ENCODE measurements at places on chromosomes 1 and 21. TPM values are rescaled to one million over a fixed set of nuclear protein-coding genes. Genes with fewer than 3 reads are reported as not detected.

DNA sequence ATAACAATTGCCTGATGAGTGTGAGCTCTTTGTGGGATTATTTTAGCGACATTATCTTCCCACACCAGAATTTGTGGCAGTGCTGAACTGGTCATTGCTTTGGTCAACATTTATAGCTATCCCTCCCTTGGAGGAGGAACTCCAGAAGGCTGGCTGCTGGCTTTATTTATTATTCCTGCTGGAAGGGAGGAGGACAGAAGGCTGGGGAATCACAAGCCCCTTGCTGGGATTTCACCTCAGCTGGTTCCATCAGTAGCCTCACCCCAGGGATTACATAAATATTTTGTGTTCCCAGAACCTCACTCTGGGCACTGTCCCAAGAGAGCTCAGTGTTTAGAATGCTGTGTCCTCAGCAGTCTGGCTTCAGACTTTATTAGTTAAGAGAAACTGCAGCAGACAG is 102.8 kb upstream of the C1orf21 start:
- DNase-seq: no peak

DNA sequence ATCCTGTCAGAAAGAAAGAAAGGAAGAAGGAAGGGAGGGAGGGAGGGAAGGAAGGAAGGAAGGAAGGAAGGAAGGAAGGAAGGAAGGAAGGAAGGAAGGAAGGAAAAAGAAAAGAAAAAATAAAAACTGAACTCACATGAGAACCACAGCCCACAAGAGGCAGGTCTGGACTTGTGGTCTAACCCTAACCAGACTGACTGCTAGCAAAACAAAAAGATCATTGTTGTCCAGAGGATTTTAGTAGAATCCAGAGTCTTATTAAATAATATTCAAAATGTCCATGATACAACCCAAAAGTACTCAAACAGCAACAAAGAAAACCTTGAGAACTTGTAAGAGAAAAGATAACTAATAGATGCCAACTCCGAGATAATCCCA is 4.7 kb upstream of the ITGB2 start:
- no peak for DNase-seq

Gene AQP10
- 0.08 TPM for total RNA-seq

DNA sequence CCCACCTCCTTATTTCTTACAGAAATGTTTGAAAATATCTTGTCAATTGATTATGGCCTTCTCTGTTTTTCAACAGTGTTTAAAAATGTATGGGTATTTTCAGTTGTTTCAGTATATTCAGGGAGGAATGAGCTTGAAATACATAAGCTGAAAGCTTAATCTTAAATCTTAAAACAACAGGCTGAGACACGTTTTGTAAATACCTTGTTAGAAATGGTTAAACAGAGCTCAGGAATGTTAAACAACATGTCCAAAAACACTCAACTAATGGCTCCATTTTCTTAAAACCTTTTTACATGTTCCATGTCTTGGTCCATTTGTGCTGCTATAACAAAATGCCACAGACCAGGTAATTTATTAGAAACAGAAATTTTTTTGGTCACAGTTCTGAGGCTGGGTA is 953.8 kb upstream of the ADGRL2 start:
- DNase-seq: no peak

Gene DCST1
- not detected for total RNA-seq

GRCh38 chr1:244361764-244362473 is 89.8 kb downstream of the ADSS2 start:
- no peak for DNase-seq

Gene SLX9
- 77.4 TPM for total RNA-seq

DNA sequence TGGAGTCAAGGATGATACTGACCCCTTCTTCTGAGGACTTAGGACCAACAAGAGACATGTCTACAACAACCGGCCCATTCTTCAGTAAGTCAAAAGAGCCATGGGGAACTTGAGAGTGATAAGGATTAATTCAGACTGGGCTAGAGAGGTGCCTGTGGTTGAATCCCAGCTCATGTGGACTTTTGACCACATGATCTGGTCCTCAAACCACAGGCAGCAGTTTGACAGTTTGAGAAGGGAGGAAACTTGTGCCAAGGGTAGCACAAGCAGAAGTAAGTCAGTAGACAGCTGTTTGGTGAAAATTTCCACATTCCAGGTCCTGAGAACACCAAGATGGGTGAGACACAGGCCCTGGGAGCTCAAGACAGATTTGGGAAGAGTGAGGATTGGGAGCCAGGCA is 19.8 kb downstream of the SH3BP5L start:
- DNase-seq: no peak

GRCh38 chr1:115275216-115275615 is 62.8 kb downstream of the NGF start:
- DNase-seq: no peak

Gene SLC1A7
- total RNA-seq: 0.08 TPM

GRCh38 chr1:231643071-231643934 is 16.7 kb downstream of the DISC1 start:
- no peak for DNase-seq

- no peak for DNase-seq
Measured at GRCh38 chr21:31629972-31630711, 29.4 kb upstream of the SOD1 start.

Gene ZNF683
- not detected for total RNA-seq

GRCh38 chr1:170175041-170175440 is 29.3 kb downstream of the NTMT2 start:
- DNase-seq: no peak

Gene LRRC38
- not detected for total RNA-seq

GRCh38 chr21:45622416-45623097 is 21.0 kb upstream of the PCBP3 start:
- no peak for DNase-seq

DNA sequence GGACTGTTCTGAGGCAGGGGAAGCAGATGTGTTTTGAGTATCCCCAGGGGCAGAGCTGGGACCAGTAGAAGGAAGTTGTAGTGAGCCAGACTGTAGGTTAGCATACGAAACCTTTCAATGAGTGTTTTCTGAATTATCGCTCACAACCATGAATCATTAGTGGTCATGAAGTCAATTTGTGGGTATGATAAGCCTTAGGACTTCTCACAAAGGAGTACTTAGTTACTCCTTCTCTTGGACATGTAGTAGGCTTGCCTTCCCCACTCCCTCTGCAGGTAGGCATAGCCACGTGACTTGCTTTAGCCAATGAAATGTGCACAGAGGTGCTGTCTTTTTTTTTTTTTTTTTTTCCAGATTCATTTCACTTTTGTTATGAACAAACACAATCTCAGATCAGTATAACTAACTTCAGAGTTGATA is 23.9 kb upstream of the FAAH start:
- no peak for DNase-seq

DNA sequence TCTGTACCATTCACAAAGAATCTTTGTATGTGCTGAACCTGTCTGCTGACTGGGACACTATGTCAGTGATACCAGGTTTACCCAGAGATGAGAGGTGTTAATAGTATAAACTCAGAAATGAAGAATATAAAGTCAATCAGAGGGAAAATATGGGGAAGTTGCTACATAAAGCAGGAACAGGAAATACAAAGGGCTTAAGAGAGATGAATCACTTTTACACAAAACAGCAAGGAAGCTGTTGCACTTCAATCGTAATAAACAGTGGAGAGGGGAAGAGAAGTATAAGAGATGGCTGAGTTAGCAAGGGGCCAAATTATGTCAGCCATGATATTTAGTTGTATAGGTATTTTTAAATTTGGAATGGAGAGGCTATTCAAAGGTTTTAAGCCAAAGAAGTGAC is 890.2 kb upstream of the NCAM2 start:
- no peak for DNase-seq

DNA sequence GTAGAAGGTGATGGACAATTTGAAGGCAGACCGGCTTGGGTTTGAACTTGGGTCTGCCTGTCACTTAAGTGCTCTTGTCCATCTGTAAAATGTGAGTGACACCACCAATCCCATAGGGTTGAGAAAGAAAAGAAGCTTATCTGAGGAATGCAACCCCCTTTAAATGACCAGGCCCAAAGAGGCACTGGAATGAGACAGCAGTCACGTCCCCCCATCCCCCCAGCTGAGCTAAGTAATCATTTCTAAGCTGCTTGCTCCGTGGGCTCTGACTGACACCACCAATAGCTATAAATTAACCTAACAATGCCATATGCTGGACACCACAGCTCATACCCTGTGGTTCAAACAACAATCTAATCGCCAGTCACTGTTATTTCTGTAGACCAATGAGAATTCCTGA is 15.1 kb downstream of the LCA5L start:
- DNase-seq: no peak

GRCh38 chr1:145771056-145771455 is 51.8 kb downstream of the CD160 start:
- DNase-seq: no peak

Gene LRRC42
- total RNA-seq: 12.0 TPM

Gene FCRL5
- 0.11 TPM for total RNA-seq

Gene SMG7
- 41.1 TPM for total RNA-seq

- no peak for DNase-seq
Measured at GRCh38 chr1:244941121-244941520, 76.8 kb upstream of the HNRNPU start.

DNA sequence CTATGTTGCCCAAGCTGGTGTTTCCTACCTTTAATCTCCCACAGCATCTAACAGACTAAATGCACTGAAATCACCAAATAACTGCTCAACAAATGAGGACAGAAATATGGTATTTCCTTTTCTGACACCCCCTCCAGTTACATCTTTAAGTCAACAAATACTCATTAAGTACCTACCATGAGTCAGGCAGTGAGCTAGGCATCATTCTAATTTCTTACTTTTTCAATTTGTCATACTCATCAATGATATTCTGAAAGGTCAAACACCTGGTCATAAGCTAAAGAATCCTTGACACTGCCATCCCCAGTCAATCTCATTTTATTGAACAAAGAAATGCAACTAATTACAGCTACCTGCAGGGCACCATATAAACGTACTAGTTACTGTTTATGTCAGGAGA is 36.6 kb downstream of the LUZP1 start:
- DNase-seq: no peak

DNA sequence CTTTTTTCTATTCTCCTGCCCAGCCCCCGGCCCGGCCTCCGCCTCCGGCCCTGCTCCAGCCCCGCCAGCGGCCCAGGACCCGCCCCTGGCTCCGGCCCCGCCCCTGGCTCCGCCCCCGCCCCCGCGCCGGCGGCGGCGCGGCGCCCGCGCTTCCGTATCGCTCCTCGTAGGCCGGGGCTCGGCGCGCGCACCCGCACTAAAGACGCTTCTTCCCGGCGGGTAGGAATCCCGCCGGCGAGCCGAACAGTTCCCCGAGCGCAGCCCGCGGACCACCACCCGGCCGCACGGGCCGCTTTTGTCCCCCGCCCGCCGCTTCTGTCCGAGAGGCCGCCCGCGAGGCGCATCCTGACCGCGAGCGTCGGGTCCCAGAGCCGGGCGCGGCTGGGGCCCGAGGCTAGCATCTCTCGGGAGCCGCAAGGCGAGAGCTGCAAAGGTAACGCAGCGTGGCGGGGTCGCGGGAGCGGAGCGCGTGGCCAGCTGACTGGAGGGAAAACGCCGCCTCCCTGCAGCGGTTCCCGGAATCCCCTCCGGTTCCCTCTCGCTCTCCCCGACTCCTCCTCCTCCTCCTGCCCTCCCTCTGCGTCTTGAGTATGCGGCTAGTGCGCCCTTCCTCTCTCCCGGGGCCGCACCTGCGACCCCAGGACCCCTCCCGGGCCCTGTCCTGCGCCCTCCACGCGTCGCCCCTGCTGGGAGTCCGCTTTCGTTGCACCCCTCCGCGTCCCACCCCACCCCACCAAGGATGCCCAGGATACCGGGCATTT is at the start of gene IFNAR2:
TSS of gene IFNAR2 (plus strand) at position 155 of the 761 bp plus-strand sequence. CDS start 11,985 bp downstream, outside the sequence.
- peak; percentile 91 for DNase-seq

Gene OR2L5
- total RNA-seq: not detected

GRCh38 chr1:23980728-23981070 is 572 bp upstream of the SRSF10 start:
- DNase-seq: no peak

Gene OR2AK2
- not detected for total RNA-seq

Gene ODF2L
- 4.9 TPM for total RNA-seq

- peak; percentile 77 for DNase-seq
Measured at GRCh38 chr1:1069056-1069710, 4.9 kb downstream of the RNF223 start.

Gene AUNIP
- 0.11 TPM for total RNA-seq
